ENCODE measurements at places on chromosomes 4 and X. TPM values are rescaled to one million over a fixed set of nuclear protein-coding genes. Genes with fewer than 3 reads are reported as not detected.

Gene VCX2
- not detected for total RNA-seq

Gene NXF2
- not detected for total RNA-seq

Gene VCX
- total RNA-seq: not detected

Gene UPF3B
- 15.6 TPM for total RNA-seq

Gene SCML2
- 1.4 TPM for total RNA-seq

Gene RASGEF1B
- 36.3 TPM for total RNA-seq

Gene FLNA
- total RNA-seq: 973 TPM

Gene LRRC66
- total RNA-seq: not detected

Gene HERC5
- total RNA-seq: 44.2 TPM

Gene NDST4
- total RNA-seq: not detected

Gene ZFYVE28
- total RNA-seq: 2.4 TPM

Measured in Calu3 (cell line).